LHCN-M2 (cell line): ENCODE measurements at places on chromosomes 4 and X. TPM values are rescaled to one million over a fixed set of nuclear protein-coding genes. Genes with fewer than 3 reads are reported as not detected.

Gene DCAF4L1
- under 0.01 and 0.06 TPM in 2 replicates for total RNA-seq

DNA sequence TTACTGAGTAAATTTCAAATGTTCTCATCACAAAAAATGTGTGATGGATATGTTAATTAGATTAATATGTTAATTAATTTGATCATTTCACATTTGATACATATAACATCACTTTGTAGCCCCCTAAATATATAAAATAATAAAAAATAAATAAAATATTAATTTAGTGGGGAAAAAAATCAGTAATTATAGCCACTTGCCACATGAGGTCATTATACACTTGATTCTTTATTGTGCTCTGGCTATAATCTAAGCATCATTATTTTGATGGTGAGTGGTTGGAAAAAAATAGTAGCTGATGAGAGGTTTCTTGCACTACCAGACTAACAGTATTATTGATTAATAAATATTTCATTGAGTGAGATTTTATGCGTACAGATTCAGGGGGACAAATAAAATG, 57.4 kb downstream of the DCK start:
- peak; percentile 6 for DNase-seq

Gene GC
- total RNA-seq: not detected in 2 replicates

Gene GPR173
- 2.3 and 4.1 TPM in 2 replicates for total RNA-seq

DNA sequence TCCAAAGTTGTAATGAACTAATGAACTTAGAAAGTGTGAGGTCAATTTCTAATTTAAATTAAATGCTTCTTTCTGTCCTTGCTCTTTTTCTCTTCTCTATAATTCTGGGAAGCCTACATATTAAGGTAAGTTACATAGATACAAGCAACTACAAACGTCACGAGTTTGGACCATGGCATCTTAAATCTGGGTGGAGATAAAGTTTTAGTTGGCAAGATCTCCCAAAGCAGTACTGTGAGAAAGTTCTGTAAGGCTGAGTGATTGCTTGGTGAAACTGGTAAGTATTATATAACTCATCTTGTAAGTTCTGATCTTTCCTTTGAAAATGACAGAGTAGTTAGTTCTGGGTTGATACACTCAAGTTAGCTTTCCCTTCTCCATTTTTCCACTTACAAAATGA, 125.7 kb upstream of the CBR4 start:
- no peak for DNase-seq

DNA sequence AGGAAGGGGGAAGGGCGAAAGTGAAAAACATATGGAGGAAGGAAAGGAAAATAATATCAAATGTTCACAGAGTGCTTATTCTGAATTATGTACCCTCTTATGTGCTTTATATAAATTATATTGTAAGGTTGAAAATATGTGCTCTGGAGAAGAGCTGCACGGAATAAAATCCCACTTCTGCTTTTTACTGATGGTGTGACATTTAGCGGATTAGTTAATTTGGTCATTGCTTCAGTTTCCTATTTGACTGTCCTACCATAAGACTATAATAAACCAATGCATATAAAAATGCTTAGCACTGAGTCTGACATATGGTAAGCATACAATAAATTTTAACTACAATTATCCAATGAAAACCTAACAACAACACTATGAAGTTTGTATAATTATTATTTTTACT, 86.2 kb downstream of the NPFFR2 start:
- no peak for DNase-seq

GRCh38 chr4:79211490-79211889, 114.4 kb downstream of the NAA11 start:
- no peak for DNase-seq

Gene RHOXF1
- total RNA-seq: not detected in 2 replicates

DNA sequence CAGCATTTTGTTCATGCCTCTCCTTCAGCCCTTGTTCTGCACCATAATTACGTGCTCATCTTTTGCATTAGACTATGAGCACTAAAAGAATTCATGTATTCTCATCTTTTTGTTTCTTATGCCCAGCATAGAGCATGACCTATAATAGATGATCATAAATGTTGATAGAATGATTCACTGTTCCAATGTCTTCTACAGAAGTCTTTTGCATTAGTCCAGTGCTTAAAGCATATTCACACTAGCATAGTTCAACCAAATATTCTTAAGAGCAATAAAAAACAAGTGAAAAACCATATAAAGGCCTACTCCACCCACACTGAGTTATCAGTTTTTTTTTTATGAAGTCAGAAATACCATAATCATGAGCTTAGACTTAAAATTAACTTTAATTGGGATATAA, 36.5 kb upstream of the SLC10A4 start:
- no peak for DNase-seq

DNA sequence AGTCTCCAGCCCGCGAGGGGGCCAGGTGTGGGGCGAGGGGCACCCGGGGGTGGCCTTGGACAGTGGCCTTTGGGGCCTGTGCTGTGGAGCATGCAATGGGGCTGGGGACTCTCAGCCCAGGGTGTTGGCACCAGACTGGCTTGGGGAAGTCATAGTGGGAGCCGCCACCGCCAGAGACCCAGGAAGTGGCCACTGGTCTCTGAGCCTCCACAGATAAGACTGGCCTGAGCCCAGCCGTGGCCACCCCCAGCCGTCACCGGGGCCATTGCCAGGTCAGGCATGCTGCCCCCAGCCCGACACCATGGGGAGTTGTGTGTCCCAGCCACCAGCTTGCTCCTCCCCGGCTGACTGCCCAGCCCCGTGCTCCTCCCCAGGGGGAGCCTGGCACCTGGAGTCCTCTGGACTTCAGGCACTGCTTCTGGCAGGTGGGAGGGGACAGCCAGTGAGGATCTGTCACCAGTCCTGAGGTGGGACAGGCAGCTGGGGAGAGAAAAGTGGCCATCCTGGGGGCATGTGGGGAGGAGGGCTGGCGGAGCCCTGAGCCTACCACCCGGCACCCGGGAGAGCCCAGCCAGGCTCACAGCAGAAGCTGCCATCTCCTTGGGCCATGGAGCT, 32.5 kb downstream of the TACC3 start:
- no peak for DNase-seq

DNA sequence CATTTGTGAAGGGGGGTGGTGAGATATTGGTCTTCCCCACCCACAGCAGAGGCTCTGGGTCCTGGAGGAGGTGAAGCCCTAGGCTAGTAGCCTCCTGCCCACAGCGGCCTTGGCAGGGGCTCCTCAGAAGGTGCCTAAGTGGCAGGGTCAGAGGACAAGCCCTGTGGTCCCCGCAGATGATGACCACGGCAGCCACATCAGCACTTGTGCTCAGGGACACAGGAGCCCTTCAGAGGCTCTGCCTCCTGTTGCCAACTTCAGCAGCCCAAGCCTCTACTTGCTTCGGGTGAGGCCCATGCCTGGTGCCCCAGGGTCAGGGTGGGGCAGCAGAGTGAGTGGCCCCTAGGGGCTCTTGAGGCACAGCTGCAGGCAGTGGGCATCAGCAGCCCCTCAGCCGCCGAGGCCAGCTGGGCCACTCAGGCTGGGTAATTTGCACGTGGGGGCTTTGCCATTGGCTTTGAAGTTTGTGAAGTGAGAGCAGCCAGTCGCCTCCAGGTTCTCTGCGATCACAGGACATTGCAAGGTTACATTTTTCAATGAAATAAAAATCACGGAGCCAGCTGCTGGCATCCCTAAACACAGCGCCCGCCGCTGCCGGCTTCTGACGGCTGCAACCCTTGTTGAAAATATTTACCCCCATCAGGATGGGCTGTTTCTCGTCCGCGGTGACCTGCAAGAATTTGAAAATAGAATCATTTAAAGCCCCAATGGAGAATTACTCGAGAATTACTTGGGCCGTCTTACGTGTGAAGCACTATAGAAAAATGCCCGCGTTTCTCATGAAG, 108.5 kb downstream of the HMX1 start:
- no peak for DNase-seq

- no peak for DNase-seq
Observed at GRCh38 chr4:73053974-73054480, 15.5 kb downstream of the COX18 start.

DNA sequence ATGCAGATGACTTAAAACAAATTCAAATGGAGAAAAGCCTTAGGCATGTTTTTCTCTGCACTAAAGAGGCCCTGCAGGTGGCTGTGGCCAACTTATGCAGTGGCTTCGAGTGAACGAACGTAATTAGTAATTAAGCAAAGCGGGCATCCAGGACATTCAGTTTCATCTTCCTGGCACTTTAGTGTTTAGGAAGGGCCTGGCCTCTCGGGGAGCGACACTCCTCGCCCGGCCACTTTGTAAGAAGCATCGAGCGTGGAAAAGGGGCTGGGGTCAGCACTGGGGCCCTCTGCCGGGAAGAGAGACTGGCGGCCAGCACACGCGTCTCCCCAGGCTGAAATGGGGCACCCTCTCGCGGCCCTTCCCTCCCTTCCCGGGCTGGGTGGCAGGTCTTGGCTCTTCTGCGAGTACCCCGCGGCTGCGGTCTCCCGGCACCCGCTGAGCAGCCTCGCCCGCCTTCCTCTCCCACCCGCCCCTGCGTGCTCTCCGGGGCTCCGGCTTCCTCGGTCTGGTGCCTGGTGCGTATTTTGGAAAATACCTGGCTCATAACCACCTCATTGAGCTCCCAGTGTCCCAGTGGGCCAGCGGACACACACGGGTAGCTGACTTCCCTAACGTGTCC, 677 bp upstream of the CYP4V2 start:
- DNase-seq: no peak

- DNase-seq: no peak
Observed at GRCh38 chr4:122364700-122365404, 14.0 kb upstream of the ADAD1 start.

DNA sequence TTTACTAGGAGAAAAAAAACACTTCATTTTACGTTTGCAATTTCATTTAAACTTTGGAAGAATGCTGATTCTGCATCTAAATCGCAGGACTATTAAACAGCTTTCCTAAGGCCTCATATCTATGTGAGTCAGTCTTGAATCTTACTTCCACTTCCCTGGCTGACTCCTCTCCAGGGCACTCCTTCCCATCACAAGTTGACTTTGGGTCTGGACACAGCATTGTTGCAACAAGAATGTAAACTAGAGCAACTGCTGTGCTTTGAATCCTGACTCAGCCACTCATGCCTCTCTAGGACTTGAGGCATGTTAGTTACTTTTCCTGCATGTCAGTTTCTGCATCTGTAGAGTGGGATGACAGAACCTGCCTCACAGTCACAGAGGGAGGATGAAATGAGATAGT, 413.8 kb downstream of the FAT4 start:
- DNase-seq: peak; percentile 93

- no peak for DNase-seq
Observed at GRCh38 chr4:77286906-77287305, 129.9 kb downstream of the CCNG2 start.

- DNase-seq: peak; percentile 76
Observed at GRCh38 chr4:57064811-57065711, 45.1 kb downstream of the IGFBP7 start.

DNA sequence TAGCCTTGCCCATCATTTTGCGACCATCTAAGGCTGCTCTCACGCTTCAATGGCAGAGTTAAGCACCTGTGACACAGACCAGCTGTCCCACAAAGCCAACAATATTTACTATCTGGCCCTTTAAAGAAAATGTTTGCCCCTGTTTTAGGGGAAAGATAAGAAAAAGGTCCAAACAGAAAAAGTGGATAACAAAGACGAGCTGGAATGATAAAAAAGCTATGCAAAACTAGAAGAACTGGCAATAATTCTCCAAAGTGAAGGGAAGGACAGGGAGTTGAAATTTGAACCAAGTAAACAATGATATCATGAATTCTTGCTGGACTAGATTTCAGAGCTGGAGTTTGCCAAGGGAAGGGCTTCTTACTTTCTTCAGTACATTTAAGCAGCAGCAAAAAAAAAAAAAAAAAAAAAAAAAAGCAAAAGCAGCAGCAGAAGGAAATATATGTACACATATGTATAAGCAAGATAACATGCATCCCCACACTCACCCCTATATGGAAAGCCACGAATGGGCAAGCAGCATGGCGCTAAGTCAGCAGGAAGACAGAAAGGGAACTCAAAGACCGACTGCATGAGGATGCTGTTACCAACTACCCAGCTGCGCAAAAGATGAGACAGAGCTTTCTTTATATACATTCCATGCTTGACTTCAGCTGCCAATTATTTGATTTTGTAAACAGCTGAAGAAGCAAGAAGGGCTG, 12.5 kb downstream of the TRAPPC2 start:
- DNase-seq: peak; percentile 89

GRCh38 chr4:113756005-113756410, 5.5 kb downstream of the CAMK2D start:
- DNase-seq: peak; percentile 77

Gene KLF8
- total RNA-seq: 1.5 and 2.2 TPM in 2 replicates

- no peak for DNase-seq
Observed at GRCh38 chr4:108080747-108081146, 88.0 kb downstream of the LEF1 start.

Gene HTR2C
- total RNA-seq: not detected in 2 replicates

DNA sequence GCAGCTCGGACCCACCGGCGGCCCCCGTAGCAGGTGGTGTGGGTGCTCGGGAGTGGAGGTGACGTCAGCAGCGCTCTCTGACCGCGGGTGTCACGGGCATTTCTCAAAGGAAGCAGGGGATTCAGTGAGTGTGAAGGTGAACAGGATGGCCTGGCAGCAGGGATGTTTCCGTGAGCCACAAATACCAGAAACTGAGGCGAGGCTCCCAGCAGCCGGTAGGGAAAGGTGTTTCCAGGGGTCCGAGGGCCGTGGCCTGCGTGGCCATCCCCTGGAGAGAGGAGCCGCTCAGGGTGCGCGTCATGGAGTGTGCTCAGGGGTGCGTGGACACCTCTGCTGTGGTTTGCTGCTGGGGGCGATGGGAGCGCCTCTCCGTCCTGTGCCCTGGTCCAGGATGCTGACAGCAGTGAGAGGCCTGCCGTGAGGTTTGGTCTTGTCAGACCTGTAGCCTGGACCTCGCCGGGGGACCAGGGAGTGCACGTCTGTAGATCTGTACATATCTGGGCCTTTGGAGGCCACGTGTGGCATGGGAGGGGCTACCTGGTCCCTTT, 10.2 kb upstream of the HGFAC start:
- no peak for DNase-seq

GRCh38 chrX:23908219-23909004, 606 bp downstream of the CXorf58 start:
- DNase-seq: no peak

Gene APELA
- total RNA-seq: not detected in 2 replicates

Gene GYPE
- total RNA-seq: not detected in 2 replicates

DNA sequence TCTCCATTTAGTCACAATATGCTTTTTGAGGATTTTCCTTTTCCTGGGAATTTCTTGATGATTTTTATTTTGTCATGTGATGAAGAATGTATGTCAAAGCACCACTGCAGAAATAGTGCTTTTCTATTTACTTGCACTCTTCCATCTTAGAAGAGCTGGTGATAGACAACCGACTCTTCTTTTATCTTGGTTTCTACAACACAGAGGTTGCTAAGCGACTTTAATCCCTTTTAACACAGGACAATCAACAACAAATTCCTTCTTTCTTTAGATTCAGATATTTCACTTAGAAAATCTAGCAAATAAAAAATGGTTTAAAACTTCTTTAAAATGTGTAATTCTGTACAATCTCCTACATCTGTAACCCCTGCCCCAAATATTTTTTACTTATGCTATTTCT, 34.6 kb downstream of the TET2 start:
- DNase-seq: no peak

DNA sequence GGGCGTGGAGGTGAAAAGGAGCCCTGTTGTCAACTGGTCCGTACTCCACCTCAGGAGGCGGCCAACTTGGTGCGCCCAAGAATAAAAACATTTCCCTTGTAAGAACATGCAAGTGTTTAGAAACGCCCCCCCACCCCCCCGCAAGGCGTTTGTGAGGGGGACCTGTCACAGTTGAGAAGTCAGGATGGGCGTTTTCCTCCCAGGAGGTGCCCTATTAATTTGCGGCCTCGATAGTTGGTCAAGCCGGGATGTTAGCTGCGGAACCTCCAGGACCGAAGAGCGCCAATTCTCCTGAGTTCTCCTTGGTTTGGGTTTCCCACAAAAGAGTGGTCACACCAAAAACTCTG, 651 bp upstream of the SAP30 start:
- no peak for DNase-seq

Gene CACNA1F
- total RNA-seq: not detected in 2 replicates
